Adrenal gland (tissue), 19 donors: ENCODE measurements at places on chromosomes 11 and 22. TPM values are rescaled to one million over a fixed set of nuclear protein-coding genes. Genes with fewer than 3 reads are reported as not detected.

DNA sequence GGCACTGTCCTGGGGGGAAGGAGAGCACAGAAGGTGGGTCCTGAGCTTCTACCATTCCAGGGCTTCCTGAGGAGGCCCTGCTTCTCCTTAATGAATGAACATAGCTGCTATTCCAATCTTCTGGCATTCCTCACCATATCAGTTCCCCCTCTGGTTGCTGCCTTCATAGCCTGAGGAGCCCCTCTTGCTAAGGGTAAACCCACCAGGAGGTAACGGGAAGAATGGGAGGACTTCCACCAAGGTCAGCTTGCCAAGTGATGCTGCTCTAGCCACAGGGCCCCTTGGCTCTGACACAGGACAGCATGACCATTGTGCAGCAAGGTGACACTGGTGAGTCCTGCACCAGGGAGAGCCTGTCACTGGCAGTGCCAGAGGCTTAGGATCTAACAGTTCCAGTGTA, 1022.5 kb downstream of the TBC1D22A start:
- DNase-seq: no peak

DNA sequence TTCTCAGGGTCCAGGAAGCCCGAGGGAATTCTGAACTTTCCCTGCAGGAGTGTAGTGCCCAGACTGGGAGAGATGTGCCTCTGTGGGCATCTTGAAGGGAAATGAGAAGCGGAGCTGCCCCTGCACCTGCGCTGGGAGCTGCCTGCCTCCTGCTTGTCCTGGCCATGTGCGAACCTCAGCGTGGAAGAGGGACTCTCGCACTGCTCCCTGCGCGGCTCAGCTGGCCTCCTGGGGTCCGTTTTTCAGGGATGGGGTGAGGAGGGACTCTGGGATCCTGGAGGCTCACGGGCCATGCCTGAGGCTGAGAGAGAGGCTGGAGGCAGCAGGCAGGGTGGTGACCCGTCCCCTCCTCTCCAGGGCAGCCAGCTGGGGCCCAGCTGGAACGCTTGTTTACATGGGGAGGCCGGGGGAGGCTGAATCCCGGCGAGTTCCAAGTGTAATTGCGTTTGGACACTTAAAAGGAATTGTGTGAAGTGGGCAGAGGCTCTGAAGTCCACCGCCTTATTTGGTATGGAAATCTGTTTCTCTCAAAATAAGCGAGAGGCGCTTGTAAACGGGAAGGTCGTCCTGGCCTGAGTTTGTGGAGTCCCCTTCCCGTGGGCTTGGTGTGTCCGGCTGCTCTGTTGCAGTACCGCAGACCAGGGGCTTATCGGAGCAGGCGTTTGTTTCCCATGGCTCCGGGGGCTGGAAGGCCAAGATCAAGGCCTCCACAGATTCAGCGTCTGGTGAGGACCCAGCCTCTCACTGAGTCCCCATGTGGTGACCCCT, 1.2 kb upstream of the MRGPRF start:
- DNase-seq: no peak

The LYVE1 gene
- 363 TPM for total RNA-seq

GRCh38 chr11:78417175-78417887, at the start of gene GAB2:
TSS of gene GAB2 (minus strand) at chr11:78417820. CDS start at chr11:78417720, 100 bp downstream.
- DNase-seq: no peak

DNA sequence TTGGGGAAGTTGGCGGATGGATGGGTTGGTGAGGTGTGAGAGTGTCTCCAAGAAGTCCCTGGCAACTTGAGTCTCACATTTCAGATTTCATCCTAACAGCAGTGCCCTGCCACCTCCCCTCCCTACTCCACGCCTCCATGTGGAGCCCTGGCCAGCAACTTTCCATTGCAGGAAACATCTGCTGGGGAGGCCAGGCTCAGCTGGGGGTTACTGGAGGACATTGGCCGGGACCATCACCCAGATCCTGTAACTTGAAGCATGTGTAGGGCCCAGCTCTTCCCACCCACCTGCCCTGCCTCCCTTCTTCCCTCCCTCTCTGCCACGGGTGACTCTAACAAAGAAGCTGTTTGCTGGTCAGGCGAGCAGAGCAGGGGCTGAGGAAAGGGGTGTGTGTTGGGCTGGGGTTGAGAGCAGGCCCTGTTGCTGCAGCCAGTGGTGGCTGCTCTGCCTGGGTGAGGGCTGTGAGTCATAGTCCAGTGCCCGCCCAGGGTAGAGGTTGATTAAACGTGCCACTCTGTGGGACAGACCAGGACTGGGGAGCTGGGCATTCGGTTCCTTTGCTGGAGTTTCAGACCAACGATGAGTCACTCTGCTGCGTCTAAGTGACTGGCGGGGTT, 64.0 kb downstream of the SCN3B start:
- DNase-seq: peak; percentile 96

The DRD4 gene
- 0.34 TPM for total RNA-seq

GRCh38 chr11:121661880-121662486, 209.2 kb upstream of the SORL1-AS1 start:
- DNase-seq: no peak

DNA sequence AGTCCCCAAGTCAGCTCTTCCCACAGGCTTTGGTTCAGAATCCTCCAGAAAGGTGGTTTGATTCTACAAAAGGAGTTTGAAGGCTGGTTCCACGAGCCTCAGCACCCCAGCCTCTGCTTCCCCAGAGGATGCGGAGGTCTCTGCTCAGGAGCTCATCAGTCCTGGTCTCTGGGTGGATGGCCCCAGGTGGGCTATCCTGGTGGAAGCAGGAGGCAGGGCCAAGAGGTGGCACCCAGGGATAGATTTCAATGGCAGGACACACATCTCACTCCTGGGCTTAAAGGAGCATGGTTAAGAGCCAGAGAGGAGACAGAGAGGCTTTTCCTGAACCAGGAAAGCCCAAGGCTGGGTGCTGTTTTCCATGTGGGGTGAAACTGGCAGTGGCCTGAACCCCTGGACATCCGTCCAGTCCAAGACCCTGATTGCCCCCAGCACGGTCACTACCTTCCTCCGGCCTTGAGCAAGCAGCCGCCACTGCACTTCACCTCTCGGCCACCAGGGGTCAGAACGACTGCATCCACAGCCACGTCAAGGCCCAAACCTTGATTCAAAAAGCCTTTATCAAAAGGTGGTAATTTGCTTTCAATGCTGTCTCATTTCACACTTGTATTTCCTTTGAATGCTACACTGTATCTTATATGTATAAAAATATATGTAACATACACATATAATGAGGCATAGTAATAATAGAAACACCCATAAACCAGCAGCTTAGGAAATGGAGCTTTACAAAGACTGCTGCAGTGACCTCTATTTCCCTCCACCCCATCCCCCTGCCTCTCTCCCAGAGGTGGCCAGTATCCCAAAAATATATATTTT, 19.3 kb upstream of the FXYD2 start:
- peak; percentile 76 for DNase-seq

DNA sequence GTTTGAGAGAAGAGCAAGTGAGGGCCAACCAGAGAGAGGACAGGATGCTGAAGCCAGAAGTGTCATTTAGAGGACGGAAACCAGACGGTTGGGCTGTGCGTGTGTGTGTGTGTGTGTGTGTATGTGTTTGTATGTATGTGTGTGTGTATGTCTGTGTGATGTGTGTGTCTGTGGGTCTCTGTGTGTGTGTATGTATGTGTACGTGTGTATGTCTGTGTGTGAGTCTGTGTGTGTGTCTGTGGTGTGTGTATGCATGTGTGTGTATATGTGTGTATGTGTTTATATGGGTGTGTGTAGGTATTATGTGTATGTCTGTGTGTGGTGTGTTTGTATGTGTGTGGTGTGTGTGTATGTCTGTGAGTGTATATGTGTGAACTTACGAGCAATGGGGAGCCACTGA, 77.7 kb upstream of the EIF3D start:
- DNase-seq: no peak

DNA sequence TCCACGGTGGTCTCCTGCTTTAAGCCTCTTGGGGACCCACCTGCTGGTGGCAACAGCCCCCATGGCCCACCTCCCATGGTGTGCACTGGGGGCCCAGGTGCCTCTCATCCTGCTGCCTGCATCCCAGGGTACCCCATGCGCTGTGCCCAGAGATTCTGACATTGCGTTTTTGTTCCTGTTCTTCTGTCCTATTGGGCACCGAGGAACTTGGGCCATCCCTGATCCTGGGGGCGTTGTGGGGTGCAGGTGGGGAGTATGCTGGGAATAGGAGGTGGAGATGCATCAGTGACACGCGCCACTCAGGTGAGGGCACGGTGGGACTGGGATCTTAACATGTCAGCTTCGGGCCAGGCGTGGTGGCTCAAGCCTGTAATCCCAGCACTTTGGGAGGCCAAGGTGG, 12.4 kb upstream of the NAP1L4 start:
- DNase-seq: no peak

DNA sequence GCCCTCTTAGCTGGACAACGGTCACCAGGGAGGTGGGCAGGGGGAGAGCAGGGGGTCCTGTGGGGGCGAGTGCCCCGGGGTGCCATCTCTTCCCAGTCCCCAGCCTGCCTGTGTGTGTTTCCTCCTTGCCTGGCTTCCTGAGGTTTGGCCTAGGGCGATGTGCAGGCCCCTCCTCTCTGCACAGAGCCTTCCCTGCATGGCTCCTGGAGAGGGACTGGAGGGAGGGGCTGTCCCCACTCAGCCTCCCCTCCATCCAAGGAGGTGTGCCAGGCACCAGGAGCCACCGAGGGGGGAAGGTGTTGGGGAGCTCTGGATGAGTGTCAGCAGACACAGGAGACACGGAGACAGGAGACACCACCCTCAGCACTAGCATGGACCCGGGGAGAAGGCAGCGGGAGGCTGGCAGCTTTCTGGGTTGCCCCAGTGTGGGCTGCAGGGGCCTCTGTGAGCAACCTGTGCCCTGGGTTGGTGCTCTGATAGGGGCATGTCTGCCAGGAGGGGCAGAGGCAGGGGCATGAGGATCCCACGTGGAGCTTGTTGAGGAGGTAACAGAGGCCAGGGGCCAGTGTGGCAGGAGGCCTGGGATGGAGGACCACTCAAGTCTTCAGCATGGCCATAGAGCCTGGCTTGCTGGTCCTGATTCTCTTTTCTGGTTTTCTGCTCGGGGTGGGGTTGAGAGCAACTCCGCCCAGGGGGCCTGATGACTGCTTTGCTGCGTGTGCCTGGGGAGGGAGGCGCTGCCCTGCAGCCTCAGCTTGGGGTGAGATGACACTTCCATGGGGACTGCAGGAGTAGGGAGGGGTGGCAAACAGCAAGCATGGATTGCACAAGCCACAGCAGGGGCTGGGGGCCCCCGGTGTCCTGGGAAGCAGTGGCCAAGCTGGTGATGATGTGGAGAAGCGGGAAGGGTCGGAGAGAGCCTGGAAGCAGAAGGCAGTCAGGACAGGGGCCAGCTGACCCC, 78.8 kb downstream of the ST3GAL4 start:
- DNase-seq: no peak

The ROBO4 gene
- 19.2 TPM for total RNA-seq

The HPX gene
- 25.2 TPM for total RNA-seq

GRCh38 chr11:111450480-111451320, 61.5 kb downstream of the BTG4 start:
- no peak for DNase-seq
